ENCODE measurements at places on chromosomes 6 and 20.

- DNase-seq, result no peak
Measured at GRCh38 chr20:17875981-17876385, 92.6 kb downstream of the SNX5 start.

GRCh38 chr6:71103641-71104040 lies 146.8 kb upstream of the B3GAT2 start:
- DNase-seq, result no peak

- no peak for DNase-seq
Measured at GRCh38 chr6:137942736-137943135, 75.7 kb downstream of the TNFAIP3 start.

- no peak for DNase-seq
Measured at GRCh38 chr6:56649053-56649769, 6.5 kb upstream of the DST start.

- DNase-seq, result no peak
Measured at GRCh38 chr20:62708591-62709536, at the start of gene NTSR1. NTSR1 (plus strand) TSS chr20:62708836; CDS start chr20:62709208, 372 bp downstream.

DNA sequence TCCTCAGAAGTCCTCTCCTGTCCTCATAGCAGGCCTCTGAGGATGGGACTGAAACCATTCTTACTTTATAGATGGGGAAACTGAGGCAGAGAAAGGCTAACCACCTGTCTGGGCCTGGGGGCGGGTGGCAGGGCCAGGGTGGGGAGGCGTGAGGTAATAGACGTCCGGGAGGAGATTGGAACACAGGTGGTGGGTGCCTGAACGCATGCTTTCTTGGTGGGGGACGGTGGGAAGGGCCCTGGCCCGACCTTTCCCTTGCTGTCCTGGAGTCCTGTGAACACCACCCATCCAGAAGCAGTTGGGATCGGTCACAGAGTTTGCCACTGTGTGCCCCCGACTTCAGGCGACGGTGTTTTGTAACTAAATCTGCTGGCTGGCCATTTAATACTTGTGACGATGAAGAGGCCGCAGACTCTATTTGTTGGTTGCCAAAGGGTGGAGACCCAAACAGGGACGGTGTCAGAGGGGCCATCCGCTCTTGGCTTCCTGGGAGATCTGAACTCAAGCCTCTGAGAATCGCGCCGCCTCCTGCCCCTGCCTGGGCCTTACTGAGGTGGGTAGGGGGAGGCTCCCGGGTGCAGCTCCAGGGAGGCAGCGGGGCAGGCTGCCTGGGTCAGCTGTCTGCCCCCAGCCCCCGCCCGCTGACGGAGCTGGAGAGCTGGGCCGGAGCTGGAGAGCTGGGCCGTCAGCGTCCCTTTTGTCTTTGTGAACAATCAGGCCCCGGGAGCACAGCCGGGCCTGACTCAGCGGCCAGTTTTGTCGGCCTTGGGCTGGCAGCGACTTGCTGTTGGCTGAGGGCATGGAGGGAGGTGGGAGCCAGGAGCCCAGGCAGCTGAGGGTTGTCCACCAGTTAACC lies 4.1 kb downstream of the RBM38 start:
- DNase-seq, result peak; percentile 84

- DNase-seq, result no peak
Measured at GRCh38 chr20:61054411-61054810, 197.7 kb upstream of the CDH4 start.

DNA sequence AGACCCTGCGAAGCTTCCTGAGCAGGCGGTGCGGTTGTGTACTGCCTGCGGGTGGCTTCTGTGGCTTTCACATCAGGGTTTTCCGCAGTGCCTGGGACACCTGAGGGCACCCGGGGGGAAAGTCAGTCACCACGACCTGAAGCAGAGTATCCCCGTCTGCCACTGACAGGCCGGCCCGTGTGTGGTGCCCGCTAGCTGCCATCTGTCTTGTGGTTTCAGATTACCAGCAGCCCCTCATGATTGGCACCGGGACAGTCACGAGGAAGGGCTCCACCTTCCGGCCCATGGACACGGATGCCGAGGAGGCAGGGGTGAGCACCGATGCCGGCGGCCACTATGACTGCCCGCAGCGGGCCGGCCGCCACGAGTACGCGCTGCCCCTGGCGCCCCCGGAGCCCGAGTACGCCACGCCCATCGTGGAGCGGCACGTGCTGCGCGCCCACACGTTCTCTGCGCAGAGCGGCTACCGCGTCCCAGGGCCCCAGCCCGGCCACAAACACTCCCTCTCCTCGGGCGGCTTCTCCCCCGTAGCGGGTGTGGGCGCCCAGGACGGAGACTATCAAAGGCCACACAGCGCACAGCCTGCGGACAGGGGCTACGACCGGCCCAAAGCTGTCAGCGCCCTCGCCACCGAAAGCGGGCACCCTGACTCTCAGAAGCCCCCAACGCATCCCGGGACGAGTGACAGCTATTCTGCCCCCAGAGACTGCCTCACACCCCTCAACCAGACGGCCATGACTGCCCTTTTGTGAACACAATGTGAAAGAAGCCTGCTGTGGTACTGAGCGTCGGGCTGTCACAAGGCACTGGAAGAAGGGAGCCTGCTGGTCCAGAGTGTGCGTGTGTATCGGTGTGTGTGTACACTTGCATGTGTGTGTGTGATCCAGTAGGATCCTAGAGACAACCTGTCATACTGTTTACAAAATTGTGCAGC lies 54.4 kb downstream of the GOPC start:
- peak; percentile 65 for DNase-seq

GRCh38 chr6:21402368-21402767 lies 191.2 kb upstream of the SOX4 start:
- no peak for DNase-seq

Measured in posterior cingulate gyrus (tissue), 11 donors.